ENCODE measurements at places on chromosomes 12 and 14.

DNA sequence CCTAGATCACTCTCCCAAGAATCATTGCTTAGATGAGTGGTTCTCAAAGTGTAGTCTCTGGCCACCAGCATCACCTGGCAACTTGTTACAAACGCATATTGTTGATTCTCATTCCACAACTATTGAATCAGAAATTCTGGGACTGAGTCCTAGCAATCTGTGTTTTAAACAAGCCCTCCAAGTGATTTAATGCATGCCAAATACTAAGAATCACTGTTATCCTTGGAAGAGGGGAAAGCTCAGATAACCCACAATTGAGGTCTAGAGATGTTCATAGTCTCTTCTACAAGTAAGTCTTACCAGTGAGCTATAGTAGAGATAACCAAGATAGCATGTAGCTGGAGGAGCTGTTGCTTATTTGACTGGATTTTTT is 666.6 kb downstream of the DIO2 start:
- no peak for DNase-seq

DNA sequence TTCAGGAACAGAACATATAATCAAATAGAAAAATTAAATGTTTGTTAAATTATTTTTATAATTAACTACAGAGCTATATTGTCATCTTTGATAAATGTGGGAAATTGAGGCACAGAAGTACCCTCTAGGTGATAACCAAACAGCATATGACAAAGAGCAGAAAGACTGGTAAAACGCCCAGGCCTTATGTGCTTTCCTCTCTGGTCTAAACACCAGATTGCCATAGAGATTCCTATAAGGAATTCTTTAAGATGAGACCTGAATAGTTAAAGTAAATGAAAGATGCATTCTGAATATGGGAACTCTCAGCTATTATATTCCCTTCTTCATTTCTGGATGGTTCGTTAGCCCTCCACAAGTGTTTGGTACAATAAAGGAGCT is 140.0 kb upstream of the SOX5 start:
- DNase-seq, result no peak

DNA sequence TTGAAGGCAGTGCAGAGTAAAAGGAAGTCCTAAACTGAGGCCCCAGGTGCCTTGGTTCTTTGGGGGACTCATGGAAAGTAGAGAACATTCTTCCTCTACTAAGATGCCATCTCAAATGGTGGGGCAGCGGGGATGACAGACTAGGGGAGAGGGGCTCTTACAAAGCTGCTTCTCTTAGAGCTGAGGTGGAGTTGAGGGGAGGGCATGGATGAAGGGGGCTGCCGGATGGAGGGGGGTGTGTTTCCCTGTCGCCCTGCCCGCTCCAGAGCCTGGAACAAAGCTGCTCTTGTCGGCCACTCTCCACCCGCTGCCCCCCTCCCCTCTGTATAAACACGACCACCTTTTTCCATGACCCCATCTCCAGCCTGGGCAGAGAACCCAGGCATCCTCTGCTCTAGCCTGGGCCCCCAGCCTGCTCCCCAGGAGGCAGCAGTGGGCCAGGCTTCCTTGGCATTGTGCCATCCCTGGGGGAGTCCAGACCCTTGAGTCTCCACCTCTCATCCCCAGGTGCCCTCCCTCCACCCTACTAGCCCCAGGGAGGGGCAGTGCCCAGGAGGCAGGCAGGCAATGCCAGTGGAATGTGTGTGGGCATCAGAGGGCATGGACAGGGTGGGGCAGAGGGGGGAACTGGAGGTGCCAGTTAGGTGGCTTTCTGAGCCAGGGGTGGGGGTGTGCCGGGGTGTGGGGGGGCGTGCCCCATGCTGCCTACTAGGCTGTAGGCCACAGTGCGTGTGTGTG is 1.7 kb downstream of the RARG start:
- DNase-seq, result no peak

- DNase-seq, result no peak
Observed at GRCh38 chr12:51855586-51856428, 7.3 kb upstream of the FIGNL2 start.

- no peak for DNase-seq
Observed at GRCh38 chr14:90726656-90727055, 89.6 kb downstream of the TTC7B start.

- no peak for DNase-seq
Observed at GRCh38 chr12:130320536-130320935, 17.2 kb upstream of the PIWIL1 start.

- no peak for DNase-seq
Observed at GRCh38 chr12:95499772-95500171, 25.8 kb downstream of the METAP2 start.

GRCh38 chr14:49909016-49909415 is 16.1 kb downstream of the ARF6 start:
- no peak for DNase-seq

- no peak for DNase-seq
Observed at GRCh38 chr14:26199096-26199495, 398.7 kb downstream of the NOVA1 start.

DNA sequence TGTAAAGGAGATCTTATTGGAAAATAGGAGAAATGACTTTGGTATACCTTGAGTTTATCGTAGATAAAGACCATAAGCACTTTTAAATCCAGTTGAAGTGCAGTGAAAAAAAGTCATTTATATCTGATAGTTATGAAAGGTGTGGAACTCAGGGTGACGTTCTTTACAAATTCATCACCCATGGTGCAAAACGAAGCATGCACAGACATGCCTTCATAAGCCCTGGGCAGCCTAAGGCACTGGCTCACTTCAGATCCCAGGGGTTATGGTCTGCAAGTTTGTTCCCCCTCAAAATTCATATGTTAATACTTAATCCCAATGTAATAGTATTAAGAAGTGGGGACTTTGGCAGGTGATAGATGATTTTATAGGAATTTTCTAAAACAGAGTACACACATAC is 1216.4 kb upstream of the USP15 start:
- DNase-seq, result no peak

GRCh38 chr12:64743206-64743605 is 16.0 kb downstream of the GNS start:
- DNase-seq, result no peak

- DNase-seq, result no peak
Observed at GRCh38 chr12:9390761-9391160, 182.6 kb upstream of the PZP start.

GRCh38 chr14:102019006-102019540 is 54.7 kb downstream of the DYNC1H1 start:
- DNase-seq, result no peak

DNA sequence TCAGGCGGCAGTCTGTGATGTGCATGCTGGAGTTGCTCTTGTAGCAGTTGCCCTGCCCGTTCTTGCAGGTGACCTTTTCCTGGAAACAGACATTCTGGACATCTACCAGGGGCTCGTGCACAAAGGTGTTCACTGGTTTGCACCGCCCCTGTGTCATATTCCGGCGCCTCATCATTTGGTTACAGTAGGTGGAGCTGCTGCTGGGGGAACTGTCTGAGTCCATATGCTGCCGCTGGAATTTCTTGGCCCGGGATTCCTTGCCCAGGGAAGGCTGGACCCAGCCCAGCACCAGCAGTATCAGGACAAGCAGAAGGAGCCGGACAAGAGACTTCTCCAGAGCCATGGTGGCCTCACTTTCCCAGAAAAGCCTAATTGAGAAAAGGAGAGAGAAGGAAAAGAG is 918 bp downstream of the RNASE1 start:
- no peak for DNase-seq

DNA sequence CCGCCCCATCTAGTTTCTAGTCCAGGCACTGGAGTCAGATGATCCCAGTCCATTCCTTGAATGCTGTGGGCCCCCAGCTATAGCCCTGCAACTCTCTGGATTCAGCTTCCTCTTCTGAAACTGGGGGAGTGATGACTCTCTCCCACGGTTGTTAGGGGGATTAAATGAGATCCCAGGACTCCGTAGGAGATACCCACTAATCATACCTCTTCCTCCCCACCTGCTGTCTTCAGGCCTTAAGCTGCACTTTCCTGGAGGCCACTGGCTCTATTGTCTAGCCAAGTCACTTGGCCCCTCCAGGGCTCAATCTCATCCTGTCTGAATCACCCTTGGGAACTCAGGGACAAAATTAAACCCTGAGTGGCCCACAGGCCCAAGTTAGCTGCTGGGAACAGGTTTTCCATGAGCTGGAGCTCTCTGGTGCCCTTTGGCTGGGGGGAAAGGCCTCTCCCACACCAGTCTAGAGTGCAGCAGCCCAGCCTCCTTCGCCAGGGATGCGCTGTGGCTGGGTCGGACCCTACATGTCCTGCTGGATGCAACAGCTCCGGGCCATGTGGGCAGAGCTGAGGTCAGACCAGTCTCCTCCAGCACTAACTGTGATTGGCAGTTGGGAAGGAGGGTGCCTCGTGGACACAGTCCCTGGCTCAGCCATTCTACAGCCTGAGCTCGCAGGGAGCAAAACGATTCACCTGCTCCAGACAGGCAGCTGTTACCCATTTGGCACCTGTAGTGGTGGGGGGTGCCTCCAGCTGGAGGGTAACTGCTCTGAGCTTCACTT is 6.0 kb upstream of the ASB2 start:
- no peak for DNase-seq

DNA sequence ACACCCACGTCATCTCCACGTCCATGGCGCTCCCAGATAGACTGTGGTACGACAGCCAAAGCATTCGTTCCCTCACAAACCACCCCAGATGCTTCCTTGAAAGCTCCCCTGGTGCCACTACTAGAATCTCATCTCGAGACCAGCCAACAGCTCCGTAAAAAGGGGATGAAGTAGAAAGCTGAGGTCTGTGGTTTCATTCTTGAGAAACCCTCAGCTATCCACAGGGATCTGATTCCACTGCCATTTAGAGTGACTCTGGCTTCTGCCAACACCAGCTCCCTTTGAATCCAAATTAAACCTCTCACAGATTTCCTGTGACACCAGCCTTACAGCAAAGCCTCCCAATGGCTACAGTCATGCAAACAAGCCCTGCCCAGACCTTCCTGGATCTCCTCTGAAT is 18.5 kb upstream of the FOXN3 start:
- DNase-seq, result no peak

DNA sequence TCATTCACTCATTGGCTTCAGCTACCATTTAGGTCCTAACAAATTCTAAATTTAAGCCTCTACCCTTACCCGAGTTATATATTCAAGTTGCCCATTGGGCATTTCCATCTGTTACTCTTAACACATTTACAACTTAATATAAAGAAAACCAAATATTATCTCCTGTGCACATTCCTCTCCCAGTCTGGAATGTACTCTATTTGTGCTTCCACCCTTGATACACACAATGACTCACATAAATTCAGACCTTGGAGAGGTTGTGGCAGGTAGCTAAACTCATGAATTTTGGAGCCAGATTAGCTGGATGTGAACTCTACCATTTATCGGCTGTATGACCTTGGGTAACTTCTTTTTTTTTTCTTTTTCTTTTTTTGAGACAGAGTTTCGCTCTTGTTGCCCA is 51.1 kb downstream of the BRMS1L start:
- DNase-seq, result no peak

- no peak for DNase-seq
Observed at GRCh38 chr14:49960453-49960852, 67.6 kb downstream of the ARF6 start.

- DNase-seq, result no peak
Observed at GRCh38 chr12:51848841-51849735, 570 bp upstream of the FIGNL2 start.

DNA sequence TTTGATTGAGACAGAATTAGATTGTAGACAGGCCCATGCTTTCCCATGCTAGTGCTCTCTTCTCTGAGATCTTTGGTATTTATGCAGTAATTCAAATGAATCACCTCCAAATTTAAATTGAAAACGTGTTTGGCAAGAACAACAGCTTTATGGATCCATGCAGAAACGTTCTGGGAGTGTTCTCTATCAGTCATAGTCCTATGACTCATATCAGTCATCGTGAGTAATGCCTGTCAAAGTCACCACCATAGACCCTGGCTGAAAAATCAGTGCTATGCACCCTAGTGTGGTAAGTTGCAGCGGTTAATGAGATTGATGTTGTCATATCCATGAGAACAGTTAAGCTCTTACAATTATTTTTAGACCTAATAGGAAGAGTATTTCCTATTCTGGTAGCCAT is 90.1 kb upstream of the FOXG1 start:
- DNase-seq, result no peak

DNA sequence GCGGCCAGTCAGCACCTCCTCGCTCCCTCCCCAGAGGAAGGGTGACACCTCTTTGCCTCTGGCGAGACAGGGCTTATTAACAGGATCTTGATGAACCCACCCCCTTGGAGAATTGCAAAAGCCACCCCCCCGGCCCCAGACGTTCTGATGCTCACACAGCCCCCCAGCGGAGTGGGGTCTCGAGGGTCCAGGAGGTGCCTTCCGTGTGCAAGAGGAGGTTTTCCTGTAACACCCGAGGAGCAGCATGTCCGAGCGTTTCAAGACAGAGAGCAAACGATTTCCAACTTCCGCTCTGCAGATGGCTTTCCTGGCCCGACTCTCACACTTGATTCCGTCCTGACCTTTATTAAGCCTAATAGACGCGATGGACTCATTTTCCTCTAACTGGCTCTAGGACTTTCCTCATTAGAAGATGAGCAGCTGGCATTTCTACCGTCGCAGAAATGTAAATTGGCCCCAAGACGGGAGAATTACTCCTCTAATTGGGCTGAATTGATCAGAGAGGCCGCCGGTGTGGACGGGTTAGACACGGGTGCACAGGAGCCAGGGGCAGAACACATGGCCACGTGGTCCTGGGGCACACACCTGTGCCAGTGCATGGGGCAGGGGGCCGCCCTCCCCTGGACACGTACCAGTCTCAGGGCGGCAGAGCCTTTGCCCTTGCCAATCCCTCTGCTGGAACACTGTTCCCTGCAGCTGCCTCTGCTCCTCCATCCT is 84.4 kb downstream of the NOC4L start:
- no peak for DNase-seq

- no peak for DNase-seq
Observed at GRCh38 chr12:90188857-90189256, 480.2 kb upstream of the ATP2B1 start.

DNA sequence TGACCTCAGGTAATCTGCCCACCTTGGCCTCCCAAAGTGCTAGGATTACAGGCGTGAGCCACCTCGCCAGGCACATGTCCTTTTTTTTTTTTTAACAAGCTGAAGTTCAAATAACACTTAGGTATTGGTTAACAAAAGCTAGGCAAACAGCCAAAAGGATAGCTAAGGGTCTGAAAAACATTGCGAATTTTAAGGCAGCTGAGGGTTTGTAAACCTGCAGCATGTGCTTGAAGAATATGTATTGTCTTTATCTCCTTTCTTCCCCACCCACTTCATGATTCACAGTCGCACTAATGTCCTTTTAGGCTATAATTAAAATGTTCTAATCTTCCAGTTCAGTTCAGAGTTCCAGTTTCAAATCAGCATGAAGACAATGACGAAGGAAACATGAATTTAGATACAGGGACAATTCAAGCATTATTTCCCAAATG is 30.1 kb upstream of the CERS5 start:
- no peak for DNase-seq

DNA sequence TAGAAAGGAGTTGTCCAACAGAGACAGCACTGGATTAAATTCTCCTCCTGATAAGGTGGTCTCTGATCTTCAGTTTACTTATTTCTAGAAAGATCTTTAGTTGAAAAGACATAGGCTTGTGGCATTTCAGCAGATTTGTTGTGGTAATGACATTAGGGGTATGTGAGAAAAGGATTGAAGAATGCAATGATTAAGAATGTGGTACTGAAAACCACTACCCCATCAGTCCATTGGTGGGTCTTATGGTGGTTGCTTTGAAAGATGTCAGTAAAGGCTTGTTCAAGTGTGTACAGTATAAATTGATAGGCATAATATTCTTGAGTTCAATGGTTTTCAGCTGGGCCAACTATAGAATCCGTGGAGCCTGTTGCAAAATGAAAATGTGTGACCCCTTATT is 10.8 kb downstream of the PPFIBP1 start:
- no peak for DNase-seq
